LHCN-M2 (cell line): ENCODE measurements at places on chromosomes 12 and 14. TPM values are rescaled to one million over a fixed set of nuclear protein-coding genes. Genes with fewer than 3 reads are reported as not detected.
A peak's percentile ranks its signal among the peaks of the same experiment; 100 is the strongest.

- no peak for DNase-seq
These were observed 40.3 kb upstream of the RCOR1 start for GRCh38 chr14:102551995-102552705.

Gene RPS6KL1
- total RNA-seq: 0.80 and 1.9 TPM in 2 replicates

GRCh38 chr12:66879409-66879808, 200.5 kb upstream of the GRIP1 start:
- no peak for DNase-seq

DNA sequence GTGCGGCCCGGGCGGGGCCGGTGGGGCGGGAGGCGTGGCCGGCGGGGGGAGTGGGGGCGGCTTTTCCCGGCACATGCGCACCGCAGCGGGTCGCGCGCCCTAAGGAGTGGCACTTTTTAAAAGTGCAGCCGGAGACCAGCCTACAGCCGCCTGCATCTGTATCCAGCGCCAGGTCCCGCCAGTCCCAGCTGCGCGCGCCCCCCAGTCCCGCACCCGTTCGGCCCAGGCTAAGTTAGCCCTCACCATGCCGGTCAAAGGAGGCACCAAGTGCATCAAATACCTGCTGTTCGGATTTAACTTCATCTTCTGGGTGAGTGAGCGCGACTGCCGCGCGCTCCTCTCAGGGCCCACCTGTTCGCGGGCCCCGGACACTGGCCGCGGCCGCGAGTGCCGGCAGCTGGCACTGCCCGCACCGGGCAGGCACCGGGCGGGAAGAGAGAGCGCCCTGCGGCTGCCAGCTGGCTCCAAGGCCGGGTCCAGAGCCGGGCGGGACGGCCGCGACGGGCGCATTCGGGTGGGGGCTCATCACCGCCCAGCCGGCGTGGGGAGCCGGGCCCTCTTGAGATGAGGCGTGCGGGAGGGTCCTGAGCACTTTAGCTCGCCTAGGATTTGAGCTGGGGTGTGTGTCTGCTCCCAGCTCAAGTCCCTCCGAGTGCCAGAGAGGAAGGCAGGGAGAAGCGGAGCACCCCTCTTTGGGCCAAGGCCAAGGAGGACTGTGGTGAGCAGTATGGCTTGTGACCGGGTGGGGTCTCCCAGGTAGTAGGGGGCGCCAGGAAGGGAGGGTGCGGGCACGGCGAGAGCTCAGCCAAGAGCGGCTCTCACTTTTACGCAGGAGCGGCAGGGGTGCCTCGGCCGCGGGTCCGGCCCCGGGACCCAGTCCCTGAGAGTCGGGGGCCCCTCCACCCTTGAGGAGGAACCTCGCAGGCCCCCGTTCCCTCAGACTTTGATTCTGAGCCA, at the start of gene CD9:
TSS of gene CD9 (plus strand) at position 145 of the 957 bp plus-strand sequence. CDS start at position 245, 100 bp downstream.
- DNase-seq: peak; percentile 29

DNA sequence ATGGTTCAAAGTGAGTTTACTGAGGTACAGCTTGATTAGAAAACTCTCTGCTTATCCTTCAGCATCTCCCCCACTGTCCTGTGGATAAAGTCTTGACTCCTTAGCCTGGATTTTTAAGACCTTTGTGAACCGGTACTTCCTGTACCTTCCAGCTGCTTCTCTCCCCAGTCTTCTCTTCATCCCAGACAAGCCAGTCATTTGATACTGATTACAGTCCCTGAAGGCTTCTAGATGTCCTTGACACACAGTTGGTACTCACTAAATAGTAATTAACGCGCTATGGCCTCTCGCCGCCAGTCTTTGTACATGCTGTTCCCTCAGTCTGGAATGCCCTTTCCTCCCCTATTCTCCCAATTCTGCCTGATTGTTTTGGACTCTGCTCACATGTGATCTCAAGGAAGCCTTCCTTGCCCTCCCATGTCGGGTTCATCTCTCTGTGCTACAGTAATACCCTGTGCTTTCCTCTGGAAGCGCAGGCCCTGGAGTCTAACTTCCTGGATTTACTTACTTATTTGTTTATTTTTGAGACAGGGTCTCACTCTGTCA, 50.6 kb upstream of the PTGR2 start:
- DNase-seq: no peak

Gene TMEM52B
- total RNA-seq: not detected in 2 replicates

DNA sequence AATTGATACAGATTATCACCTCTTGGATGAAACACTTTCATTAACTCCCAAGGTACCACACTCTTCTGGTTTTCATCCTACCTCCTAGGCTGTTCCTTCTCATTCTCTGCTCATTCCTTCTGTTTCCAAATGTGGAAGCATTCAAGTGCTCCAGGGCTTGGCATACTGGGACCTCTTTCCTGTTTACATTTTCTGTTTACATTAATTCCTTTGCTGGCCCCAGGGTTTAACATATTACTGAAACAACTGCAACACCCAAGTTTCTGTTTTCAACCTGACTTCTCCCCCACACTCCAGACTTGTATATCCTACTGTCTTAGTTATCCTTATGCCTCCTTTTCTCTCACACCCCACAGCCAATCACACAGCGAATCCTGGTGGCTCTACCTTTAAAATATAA, 386.3 kb upstream of the GARIN6 start:
- DNase-seq: no peak

GRCh38 chr12:96386794-96387193, 13.4 kb downstream of the CDK17 start:
- DNase-seq: no peak

Gene ACSS3
- 5.0 and 6.8 TPM in 2 replicates for total RNA-seq

Gene DNAH10
- total RNA-seq: under 0.01 TPM in 1 of 2 replicates, not detected in the other

DNA sequence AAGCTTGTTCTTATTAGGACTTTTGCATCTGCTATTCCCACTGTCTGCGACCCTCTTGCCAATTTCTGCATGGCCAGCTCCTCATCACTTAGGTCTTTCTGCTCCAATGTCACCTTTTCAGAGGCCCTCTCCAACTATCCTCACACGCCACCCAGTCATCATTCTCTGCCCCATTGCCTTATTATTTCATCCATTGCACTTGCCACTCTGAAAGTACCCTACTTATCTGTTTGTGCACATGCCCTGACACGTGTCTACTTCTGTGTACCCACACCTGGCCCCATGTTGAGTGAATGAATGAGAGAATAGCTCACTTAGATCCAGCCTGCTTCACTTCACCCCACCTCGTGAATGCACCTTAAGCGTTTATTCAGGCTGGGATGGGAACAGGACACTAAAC, 218.7 kb upstream of the TBX3 start:
- no peak for DNase-seq

Gene SOAT2
- not detected in 2 replicates for total RNA-seq

Gene GUCY2C
- total RNA-seq: not detected in 2 replicates

- no peak for DNase-seq
These were observed 198.1 kb downstream of the DAD1 start for GRCh38 chr14:22390824-22391461.

GRCh38 chr12:40561395-40561966, 130.8 kb upstream of the CNTN1 start:
- DNase-seq: no peak

DNA sequence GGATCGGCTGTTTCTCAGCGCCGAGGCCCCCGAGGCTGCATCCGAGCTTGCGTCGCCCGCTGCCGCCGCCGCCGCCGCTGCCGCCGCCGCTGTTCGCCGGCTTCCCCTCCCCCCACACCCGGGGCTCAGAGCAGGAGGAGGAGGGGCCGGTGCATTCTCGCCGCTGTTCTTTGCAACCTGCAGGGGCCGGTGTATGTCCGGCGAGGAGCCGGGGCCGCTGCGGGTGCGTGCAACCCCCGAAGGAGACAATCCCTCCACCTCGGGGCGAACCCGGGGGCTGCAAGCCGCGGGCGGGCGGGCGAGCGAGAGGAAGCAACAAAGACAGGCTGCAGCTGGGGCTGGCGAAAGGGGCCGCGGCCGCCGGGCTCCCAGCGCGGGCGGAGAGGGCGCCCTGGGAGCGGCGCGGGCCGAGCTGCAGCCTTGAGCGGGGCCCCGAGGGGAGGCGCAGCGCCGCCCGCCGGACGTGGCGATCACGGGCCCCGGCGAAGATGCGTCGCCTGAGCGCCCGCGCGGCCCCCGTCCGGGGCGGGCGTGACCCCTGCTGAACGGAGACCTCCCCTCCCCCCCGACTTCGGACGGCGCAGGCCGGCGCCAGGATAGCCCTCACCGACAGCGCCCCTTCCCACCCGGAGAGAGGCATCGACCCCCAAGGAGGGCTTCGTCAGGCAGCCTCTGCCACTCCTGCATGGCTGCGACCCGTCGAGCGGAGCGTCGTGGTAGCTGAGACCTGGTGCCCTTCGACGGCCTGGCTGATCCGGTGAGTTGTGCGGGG, 702 bp downstream of the FAM222A start:
- DNase-seq: peak; percentile 30

Gene ZNF140
- total RNA-seq: 11.7 and 14.4 TPM in 2 replicates

DNA sequence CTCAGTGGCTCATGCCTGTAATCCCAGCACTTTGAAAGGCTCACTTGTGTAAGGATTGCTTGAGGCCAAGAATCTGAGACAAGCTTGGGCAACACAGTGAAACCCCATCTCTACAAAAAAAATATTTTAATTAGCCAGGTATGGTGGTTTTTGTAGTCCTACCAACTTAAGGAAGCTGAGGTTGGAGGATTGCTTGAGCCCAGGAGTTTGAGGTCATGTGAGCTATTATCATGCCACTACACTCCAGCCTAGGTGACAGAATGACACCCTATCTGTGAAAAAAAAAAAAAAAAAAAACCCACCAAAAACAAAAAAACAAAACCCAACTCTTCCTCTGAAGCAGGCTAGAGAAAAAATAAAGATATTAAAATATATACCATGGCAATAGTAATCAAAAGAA, 41.2 kb downstream of the TMEM116 start:
- DNase-seq: no peak
